ENCODE measurements at places on chromosomes 5 and 9.

DNA sequence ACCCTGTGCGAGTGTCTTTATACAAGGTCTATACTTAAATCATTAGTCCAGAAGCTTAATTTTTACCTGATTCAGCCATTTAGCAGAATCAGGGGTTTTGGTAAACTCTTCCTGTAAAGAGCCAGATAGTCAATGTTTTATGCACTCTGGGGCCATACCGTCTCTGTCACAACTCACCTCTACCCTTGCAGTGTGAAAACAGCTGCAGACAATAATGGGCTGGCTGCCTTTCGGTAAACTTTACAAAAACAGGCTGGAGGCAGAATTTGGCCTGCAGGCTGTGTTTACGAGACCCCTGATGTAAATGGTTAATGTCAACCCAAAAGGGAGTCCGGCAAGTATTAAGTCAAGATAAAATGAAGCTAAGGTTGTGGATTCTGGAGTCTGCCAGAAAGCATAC lies 32.8 kb downstream of the SMARCA2 start:
- no peak for DNase-seq

- peak; percentile 19 for DNase-seq
Observed at GRCh38 chr5:71475788-71476384, 20.4 kb downstream of the BDP1 start.

- DNase-seq = no peak
Observed at GRCh38 chr9:91428436-91428835, 4.8 kb upstream of the NFIL3 start.

DNA sequence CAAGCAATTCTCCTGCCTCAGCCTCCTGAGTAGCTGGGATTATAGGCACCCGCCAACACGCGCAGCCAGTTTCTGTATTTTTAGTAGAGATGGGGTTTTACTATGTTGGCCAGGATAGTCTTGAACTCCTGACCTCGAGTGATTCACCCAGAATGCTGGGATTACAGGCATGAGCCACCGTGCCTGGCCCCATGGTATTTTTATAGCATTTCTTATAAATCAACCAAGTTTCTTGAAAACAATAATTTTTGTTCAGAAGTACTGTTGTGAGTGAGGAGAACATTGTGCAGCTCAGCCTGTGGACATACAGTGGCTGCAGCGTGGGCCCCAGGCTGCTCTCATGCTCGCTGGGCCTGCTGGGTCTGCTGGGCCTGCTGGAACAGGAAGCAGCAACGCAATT lies 45.3 kb downstream of the MAP1B start:
- no peak for DNase-seq

DNA sequence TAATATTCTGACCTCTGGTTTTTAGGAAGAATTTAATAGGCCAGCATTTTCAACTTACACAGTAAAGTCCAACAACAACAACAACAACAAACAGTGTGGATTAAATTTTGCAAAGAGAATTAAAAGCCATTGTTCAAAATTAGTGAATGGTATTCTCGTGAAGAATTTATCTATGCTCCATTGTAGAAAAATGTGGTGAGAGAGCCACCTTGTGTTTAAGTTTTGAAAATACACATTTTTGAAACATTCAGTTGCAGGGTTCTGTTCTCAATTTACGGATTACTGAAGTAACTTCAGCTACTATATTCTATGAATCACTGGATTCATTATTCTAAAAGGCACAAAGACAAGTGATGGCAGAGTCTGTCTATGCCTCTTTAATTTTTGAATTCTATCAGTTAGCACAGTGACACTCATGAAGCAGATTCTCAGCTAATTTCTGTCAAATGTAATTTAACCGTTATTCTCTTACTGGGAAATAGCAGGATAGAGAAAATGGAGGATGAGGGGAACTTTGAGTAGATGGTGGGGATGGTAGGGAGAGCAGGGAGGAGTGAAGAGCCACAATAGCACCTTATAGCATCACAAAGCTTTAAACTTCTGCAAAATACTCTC lies 11.0 kb downstream of the CCDC152 start:
- no peak for DNase-seq

GRCh38 chr9:123599781-123600180 lies 243.8 kb downstream of the CRB2 start:
- DNase-seq = no peak

DNA sequence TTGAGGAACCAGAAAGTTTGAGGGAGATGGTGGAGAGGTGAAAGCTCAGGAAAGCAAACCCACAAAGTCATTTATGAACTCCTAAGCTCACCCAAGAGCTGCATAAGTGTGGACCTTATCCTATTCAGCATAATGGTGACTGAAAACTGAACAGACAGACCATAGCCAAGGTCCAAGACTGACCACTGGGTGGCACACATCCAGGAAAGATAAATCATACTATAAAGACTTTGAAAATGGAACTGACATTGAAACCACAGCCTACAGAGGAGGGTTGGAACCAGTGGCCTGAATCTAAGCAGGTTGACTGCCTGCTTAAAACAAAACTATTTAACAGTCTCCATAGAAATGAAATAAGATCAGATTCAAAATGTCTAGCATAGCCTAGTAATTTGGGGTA lies 121.0 kb upstream of the RGS7BP start:
- DNase-seq = peak; percentile 63

GRCh38 chr5:132016721-132017250 lies 5.3 kb upstream of the ACSL6 start:
- no peak for DNase-seq

- no peak for DNase-seq
Observed at GRCh38 chr5:81427566-81427965, 33.6 kb upstream of the ACOT12 start.

DNA sequence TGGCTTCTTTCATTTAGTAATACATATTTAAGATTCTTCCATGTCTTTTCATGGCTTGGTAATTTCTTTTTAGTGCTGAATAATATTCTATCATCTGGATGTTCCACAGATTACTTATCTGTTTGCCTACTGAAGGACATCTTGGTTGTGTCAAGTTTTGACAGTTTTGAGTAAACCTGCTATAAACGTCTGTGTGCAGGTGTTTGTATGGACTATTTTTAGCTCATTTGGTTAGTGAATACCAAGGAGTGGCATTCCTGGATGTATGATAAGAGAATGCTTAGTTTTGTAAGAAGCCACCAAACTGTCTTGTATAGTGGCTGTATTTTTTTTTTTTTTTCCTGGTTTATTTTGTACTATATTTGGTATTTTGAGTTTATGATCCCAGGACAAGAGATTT lies 38.4 kb downstream of the PRRC1 start:
- no peak for DNase-seq

DNA sequence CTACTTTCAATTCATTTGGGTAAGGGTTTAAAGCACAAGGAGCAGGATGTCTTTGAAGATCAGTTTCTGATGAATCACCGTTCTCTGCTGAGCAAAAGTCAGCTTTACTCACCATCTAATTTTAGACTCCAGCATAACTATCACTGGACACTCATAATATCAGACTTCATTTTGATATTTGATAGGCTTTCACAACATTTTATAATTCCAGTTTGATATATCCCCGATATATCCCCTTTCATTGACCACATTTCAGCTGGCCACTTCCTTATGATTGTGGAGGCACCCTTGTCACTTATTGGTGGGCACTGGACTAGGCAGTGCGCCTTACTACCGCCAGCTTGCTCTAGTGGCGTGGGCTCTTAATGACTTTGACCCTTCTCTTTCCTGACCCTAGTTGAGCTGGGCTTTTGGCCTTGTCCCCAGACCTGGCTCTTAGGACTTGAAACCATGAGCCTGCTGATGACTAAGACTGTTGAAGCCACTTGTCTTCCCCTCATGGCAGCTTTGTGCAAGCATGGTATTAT lies 46.8 kb downstream of the CYSTM1 start:
- no peak for DNase-seq

- no peak for DNase-seq
Observed at GRCh38 chr9:36499174-36499890, 73.4 kb upstream of the MELK start.

DNA sequence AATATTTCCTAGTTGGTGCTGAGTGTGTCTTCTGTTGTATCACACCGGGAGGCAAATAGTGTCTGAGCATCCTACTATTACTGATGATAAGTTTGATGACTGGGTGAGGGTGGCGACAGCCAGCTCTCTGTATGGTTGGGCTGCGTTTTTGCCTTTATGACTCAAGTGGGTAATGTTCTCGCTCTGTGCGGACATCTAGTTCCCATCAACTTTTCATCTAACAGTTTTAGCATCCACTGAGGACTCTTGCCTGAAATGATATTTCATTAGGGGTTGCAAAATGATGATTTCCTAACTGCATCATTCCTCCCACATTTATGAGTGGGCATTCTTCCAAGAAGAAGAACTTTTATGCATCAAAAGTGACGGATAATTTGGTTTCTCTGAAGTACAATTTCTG lies 26.5 kb downstream of the HMCN2 start:
- DNase-seq = no peak

DNA sequence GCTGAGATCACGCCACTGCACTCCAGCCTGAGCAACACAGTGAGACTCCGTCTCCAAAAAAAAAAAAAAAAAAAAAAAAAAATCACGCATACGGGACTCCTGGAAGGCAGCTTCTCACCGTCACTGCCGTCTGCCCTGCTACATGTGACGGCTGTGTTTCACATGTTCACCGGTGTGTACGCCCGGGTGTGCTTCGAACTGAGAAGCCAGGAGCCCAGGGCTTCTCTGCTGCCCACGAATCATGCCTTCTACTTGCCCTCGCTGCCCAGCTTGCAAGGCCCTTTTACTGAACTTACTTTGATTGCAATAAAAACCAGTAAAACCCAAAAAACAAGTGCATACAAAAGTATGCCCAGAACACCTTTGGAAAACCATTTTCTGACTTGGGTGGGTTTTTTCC lies 5.8 kb upstream of the NKD2 start:
- DNase-seq = no peak

- DNase-seq = no peak
Observed at GRCh38 chr5:15391704-15392397, 108.1 kb upstream of the FBXL7 start.

GRCh38 chr5:146580237-146580636 lies 64.2 kb upstream of the GPR151 start:
- DNase-seq = no peak

DNA sequence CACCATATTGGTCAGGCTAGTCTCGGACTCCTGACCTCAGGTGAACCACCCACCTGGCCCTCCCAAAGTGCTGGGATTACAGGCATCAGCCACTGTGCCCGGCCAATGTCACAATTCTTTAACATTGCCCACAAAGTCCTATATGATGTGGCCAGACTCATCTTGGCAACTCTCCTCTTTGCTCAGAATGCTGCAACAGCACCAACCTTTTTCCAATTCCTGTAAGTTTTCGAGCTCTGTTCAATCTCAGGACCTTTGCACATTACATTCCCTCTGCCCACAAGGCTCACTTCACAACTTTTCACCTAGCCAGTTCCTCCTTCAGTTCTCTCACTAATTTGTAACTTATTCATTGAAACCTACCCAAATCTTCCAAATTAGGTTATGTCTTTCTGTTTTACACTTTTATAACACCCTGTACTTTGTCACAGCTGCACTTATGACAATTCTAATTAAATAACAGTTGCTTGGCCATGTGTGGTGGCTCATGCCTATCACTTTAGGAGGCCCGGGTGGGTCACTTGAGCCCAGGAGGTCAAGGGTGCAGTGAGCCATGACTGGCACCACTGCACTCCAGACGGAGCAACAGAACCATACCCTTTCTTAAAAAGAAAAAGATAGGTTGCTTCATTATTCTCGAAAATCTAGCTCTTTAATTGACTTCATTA lies 30.9 kb upstream of the GLDC start:
- no peak for DNase-seq

GRCh38 chr5:172541773-172542136 lies 87.4 kb upstream of the SH3PXD2B start:
- no peak for DNase-seq

DNA sequence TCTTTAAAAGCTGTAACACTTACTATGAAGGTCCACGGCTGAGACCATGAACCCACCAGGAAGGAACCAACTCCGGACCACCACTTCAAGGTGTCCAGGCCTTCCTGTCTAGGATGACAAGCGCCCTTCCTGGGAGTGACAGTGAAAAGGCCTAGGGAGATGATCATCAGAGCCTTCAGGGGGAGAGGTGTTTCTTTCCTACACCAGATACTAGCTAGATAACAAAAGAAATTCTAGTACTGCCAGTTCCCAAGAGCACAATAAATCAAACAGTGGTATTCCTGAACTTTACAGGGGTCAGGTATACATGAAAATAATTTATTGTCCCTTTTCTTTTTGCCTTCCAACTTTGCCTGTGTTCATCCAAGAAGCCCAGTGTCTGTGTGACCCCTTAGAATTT lies 94.2 kb upstream of the NFIL3 start:
- DNase-seq = no peak

DNA sequence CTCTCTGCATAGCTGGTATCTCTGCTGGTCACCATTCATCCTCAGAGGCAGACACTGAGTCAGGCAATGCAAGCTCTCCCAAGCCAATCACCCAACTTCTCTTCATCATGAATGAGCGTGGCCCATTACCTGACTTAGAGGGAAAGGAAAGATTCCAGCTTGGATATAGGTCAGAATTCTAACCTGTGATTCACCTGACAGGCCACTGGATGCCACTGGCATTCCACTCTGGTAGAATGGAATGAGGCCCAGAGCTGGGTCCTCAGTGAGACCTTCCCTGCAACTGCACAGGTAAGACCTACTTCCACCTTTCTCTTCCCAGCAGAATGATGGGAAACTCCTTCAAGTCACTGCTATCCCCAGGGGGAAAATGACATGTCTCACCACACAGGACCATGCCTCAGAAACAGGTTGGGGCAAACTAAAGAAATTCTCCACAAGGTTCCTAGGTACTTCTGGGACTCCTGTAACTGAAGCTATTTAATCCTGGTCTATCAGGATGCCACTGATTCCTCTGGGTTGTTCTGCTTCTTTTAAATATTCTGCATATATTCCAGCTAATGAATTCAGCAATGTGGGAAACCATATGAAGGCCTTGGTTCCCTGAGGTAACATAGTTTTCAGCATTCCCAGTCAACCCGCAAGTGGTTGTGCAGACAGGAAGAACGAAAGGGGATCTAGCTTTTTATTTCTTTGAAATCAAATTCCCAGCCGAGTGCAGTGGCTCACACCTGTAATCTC lies 62.0 kb downstream of the SUSD1 start:
- DNase-seq = peak; percentile 85

DNA sequence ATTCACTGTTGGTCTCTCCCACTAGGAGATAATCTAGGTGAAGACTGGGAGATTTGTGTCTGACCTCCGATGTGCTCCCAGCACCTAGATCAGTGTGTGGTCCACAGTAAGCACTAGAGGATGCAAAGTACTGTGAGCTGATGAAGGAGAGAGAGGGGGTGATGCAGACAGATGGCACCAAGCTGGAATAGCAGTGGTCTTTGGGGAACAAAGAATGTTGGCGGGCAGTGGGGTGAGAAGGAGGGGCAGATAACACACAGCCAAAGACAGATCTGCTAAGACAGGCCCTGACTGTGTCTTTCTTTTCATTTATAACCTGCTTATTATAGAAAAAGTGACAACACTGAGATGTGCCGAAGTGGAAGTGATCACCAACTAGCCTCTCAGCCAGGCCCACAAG lies 37.5 kb downstream of the ERGIC1 start:
- DNase-seq = no peak

DNA sequence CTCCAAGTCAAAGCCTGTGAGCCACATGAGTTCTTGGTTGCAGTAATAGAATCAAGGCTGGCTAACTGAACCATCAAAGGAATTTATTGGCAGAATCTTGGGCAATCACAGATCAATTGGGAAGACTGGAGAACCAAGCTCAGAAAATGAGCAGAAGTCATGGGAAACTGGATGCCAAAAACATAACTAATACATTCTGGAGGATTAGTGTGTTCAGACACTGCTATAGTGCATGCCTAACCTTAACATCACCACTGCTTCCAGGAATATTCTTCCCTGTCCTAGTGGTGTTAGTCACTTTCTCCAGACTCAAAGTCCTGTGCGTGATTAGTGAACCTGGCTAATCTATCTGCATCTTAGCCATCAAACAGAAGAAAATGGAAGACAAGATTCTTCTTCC lies 843.7 kb downstream of the EFNA5 start:
- DNase-seq = no peak

Measured in T47D (cell line).